ENCODE measurements at places on chromosomes 2 and 18.

- DNase-seq, result no peak
Observed at GRCh38 chr2:105541189-105542050, 142.6 kb upstream of the FHL2 start.

GRCh38 chr2:63378589-63378988 is 209.7 kb downstream of the WDPCP start:
- no peak for DNase-seq

- DNase-seq, result no peak
Observed at GRCh38 chr2:38581193-38582147, 21.3 kb downstream of the HNRNPLL start.

DNA sequence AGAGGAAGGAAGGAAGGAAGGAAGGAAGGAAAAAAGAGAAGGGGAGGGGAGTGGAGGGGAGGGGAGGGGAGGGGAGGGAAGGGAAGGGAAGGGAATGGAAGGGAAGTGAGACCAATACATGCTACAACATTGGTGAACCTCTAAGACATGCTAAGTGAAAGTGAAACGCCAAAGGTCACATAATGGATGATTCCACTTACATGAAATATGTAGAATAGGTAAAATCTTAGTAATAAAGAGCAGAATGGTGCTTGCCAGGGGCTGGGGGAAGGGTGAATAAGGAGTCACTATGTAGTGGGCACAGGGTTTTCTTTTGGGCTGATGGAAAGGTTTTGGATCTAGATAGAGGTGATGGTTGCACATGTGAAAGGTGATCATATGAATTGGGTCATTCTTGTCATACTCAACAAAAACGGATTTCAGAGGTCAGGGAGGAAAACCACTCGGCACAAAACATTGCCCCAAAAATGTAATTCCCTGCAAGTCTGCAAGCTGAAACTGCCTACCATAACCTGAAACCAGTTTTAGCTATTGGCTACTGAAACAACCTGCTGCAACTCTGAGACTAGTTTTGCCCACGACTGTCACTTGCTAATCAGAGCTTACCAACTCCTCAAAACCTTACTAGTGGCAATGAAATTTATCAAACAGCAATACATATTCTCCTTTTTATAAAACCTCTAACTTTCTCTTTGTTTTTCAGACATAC is 59.2 kb downstream of the CCDC141 start:
- DNase-seq, result no peak

DNA sequence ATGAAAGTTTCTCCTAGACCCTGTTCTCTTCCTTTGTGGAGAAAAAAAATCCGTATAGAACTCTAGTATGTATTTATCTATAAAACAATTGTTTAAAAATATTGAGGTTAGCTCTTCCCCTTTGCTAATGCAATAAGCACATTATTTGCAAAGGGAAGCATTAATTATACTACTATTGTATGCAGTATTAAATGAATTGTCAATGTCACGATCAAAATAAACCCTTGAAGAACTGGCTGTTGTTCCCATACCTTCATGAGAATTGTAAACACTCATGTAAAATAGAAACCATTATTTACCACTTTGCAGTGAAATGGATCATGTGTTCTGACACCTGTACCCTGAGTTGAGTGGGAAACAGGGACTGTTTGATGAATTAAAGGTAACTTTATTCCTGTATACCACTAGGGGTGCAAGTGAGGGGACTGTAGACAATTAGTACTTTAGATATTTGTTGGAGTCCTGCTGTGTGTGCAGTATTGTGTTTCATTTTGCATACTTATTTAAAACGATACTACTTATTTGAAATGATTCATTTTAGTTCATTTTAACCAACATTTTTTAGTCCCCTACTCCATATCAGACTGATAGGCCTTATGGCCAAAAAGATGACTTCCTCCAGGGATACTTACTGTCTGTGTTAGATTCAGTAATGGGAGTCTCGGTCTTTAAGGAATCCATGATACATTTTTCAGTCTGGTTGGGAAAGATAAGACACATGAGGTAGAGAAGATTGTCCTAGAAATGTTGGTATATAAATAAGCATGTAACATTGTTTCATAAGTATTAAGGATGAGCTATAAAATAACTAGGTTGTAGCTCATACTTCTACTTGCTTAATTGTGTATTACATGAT is 7.9 kb downstream of the PKP4 start:
- no peak for DNase-seq

DNA sequence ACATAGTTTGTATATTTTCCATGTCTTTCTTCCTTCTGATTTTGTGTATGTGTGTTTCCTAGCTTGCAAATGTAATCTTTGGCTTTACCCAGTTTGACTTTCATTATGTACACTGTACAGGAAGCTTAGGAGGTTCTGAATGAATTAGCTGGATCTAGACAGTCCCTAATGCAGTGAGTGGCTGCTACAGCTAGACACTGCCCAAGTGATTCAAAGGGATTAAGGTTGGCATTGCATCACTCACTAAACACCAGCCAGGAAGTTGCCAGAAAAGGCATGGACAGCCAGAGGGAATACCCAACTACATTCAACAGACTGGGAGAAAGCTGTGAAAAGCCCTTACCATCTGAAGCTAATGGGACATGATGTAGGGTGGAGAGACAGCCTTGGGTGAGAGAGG is 316.0 kb upstream of the MEX3C start:
- DNase-seq, result no peak

DNA sequence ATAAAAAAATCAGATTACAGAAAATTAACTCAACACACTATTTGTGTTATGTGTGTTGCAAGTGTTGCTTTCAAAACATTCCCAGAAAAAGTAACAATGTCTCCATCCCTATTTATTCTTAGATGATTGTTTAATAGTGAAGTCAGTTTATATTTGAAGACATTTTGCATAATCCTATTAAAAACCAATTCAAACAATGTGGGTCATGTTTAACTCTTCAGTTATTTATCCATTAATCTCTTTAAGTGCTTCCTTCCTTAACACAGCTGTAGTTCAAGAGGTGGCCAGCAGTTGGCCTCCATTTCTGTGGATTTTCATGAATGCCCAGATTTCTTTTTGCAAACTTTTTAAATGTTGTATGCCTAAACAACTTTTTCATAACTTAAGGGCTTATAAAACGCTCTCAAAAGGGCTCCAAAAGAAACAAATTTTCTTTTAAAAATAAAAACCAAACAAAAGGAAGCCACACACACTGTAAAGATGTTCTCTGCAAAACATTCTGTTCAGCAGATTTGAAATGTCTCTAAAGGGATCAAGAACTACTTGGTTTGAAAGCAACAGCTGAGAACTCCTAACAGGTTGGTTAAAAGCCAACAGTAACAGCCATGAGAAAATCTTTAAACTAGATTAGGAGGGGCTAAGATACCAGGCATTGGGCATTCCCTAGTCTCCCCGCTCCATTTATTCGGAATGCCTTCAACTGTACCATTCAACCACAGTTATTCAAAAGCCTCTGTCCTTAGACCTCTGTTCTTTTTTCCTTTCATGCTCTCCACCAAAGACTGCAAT is 71.5 kb downstream of the THADA start:
- DNase-seq, result no peak
